HS-5 (cell line): ENCODE measurements at places on chromosomes 6 and 20.

- no peak for DNase-seq
Measured at GRCh38 chr20:20251836-20252235, 116.1 kb upstream of the INSM1 start.

DNA sequence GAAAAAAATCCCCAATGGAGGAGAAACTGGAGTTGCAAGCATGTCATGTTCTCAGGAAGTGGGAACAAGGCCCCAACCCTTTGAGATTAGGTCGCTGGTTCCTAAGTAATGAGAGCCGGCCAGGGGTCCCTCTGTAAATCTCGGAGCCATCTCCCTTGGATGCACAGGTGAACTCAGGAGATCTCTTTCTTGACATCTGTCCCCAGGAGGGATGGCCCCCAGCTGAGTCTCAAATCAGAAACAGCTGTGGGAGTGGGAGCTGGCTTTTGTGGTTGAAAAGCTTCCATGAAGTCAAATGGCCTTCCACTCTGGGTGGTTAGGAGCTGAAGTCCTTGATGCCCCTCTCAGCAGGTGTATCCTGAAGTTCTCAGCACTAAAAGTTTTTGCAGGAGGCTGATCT is 257.1 kb downstream of the BMP7 start:
- DNase-seq, result no peak

GRCh38 chr6:38603966-38604365 is 35.8 kb downstream of the BTBD9 start:
- DNase-seq, result no peak

GRCh38 chr6:56757588-56757984 is 114.9 kb upstream of the DST start:
- DNase-seq, result no peak

DNA sequence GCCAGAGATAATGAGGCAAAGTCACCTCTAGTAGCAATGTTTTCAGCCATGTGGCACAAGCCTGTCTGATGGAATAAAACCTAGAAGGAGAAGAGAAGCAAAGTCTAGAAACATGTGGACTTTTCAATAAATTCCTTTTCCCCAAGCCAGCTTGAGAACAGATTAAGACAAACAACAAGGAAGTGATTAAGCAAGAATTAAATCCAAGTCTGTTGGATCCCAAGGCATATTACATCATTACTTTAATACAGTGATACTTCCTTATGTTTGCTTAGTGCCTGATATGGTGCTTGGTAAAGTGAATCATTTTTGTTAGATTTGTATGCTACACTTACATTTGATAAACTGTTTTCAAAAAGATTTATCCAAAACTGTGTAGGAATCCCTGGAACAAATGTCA is 260.3 kb upstream of the FAM83B start:
- peak; percentile 8 for DNase-seq

GRCh38 chr6:38281126-38281525 is 358.6 kb downstream of the BTBD9 start:
- no peak for DNase-seq

DNA sequence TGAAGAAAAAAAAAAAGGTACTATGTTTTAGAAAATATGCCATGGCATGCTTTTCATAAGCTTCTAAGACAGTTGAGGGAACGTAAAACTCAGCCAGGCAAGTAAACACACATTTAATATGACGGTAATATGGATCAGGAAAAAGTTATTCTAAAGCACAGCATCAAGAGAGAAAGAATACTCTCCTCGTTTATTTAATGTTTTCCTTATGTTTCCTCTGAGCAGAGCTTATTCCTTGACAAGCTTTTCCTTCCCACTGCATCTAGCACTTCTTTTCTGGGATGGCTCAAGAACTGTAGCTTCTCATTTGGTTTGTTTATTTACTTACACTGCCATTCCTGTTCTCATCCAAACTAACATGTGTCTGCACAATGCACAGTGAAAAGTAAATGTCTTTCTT is 2.7 kb upstream of the RSPO3 start:
- DNase-seq, result no peak

DNA sequence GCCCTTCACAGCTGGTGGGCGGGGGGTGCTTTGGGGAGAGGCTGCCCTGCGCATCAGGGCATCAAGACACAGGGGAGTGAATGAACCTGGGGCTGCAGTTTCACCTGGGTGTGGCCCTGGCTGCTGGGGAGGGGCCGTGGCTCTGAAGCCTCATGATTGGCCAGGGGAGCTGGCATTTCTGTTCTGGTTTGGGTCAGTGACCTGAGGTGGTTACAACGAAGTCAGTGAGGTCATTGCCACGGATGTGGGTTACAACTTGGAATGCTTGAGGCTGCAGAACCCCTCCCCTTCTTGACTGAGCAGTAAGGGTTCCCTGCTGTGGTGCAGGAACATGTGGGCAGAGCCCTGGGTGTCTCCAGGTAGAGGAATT is 3.0 kb downstream of the TCEA2 start:
- DNase-seq, result peak; percentile 92

- no peak for DNase-seq
Measured at GRCh38 chr20:19308146-19308545, 95.7 kb downstream of the SLC24A3 start.

DNA sequence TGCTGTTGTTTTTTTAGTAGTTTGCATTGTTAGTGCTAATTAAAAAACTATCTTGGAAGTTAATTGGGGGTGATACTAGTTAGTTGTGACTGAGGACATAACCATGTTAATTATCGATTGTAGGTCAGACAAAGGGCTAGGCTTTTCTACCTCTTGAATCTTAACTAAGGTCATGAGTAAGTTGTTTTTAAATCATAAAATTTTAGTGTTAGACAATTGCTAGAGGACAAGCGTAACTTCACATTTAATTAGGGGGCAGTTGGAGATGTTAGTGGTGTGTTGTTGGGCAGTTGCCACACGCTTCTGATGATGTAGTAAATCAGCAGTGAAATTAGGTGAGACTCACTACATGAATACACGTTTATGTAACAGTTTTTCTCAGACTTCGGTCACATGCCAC is 619.1 kb upstream of the FLRT3 start:
- DNase-seq, result no peak

GRCh38 chr20:35600993-35601973 is 14.3 kb upstream of the SPAG4 start:
- no peak for DNase-seq

- DNase-seq, result no peak
Measured at GRCh38 chr20:38386004-38386403, 39.7 kb downstream of the LBP start.

- no peak for DNase-seq
Measured at GRCh38 chr6:90008189-90008907, 114.1 kb downstream of the GJA10 start.

DNA sequence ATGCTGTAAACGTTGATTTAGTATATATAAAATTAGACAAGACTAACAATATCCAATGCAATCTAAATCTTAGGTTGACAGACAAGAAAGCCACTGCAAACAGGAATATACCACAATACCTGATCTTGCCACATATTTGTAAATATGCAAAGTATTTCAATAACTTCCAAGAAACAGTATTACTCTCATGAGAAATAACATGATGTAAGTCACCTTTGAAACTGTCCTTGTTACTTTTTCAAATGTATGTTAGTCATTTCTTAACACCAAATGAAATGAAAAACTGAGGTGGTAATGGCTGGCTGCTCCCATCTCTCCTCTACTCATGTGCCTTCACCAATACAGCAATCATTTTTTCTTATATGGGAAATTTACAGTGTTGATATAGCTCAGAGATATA is 118.7 kb downstream of the ATG5 start:
- DNase-seq, result no peak

- peak; percentile 94 for DNase-seq
Measured at GRCh38 chr20:4053071-4053919, 37.9 kb upstream of the RNF24 start.

- no peak for DNase-seq
Measured at GRCh38 chr6:56620229-56620868, 22.3 kb downstream of the DST start.

- DNase-seq, result no peak
Measured at GRCh38 chr6:106579281-106579680, 50.0 kb downstream of the RTN4IP1 start.

- DNase-seq, result no peak
Measured at GRCh38 chr6:31572041-31572911, at the start of gene LTA. Gene LTA, plus strand, starts transcription at chr6:31572289. Its CDS starts 454 bp downstream, at chr6:31572743.

DNA sequence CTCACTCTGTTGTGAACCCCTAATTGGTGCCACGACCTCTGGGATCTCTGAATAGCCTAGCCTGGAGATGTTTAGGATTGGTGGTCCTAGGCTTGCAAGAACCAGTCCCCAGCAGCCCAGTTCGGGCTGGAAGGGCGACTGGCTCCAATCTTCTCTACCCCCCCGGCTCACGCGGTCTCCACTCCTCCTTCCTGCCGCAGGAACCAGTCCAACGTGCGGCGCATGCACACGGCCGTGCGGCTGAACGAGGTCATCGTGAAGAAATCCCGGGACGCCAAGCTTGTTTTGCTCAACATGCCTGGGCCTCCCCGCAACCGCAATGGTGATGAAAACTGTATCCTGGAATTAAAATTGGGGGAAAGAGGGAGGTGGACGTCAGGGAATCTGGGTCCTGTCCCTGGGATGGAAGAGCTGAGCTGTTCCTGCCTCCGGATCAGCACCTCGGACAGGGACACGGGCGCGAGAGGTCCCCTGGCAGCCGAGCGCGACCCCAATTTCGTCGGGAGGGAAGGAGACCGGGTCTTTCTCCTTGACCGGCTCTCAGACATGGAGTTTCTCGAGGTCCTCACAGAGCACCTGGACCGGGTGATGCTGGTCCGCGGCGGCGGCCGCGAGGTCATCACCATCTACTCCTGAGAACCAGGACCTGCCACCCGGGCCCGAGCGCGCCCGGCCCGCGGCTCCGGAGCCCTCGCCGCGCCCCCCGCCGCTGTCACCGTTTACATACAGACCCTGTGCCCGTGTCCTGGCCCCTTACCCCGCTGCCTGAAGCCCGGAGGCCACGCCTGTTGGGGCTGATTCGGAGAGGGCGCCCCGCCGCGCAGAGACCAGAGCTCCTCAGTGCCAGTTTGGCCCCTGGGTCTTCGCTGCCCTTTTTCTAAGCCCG is 28.2 kb downstream of the SLC12A5 start:
- DNase-seq, result no peak

GRCh38 chr20:36591854-36592641 is 13.5 kb upstream of the RAB5IF start:
- DNase-seq, result no peak

DNA sequence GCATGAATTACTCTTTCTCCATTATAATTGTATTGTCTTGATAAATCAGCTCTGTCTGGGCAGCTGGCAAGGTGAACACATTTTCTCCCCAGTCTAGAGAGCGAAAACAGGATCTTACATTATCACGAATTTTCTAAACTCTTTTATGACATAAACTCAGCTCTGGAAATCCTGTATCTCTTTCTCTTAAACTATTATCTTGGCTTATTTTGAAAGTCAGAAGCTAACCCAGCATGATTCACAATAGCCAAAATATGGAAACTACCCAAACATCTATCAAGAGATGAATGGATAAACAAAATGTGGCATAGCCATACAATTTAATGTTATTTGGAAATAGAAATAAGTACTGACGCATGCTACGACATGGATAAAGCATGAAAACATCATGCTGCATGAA is 25.9 kb upstream of the AGPAT4 start:
- no peak for DNase-seq

- no peak for DNase-seq
Measured at GRCh38 chr6:28486533-28486932, 29.1 kb downstream of the GPX6 start.

GRCh38 chr20:23365390-23366165 is 3.6 kb downstream of the GZF1 start:
- DNase-seq, result no peak

DNA sequence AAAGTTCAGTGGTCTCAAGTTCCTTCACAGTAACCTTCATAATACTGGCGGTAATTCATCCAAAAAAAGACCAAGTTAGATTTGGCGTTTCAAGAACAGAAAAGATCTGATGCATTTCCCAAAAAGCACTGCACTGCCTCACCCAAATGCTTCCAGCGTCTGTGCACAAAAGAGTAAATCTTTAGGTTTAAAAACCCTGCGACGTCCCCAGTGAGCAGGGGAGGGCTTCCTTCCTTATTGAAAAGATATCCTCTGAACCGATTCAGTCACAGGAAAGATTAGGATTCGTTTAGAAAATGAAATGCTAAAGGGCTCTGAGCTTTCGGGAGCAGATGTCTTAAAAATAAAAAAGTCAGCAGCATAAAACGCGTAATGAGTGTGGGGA is 654 bp downstream of the TBC1D7 start:
- no peak for DNase-seq

GRCh38 chr6:69022993-69023392 is 387.9 kb downstream of the ADGRB3 start:
- peak; percentile 60 for DNase-seq

- DNase-seq, result no peak
Measured at GRCh38 chr6:139161817-139162284, 27.0 kb downstream of the HECA start.

DNA sequence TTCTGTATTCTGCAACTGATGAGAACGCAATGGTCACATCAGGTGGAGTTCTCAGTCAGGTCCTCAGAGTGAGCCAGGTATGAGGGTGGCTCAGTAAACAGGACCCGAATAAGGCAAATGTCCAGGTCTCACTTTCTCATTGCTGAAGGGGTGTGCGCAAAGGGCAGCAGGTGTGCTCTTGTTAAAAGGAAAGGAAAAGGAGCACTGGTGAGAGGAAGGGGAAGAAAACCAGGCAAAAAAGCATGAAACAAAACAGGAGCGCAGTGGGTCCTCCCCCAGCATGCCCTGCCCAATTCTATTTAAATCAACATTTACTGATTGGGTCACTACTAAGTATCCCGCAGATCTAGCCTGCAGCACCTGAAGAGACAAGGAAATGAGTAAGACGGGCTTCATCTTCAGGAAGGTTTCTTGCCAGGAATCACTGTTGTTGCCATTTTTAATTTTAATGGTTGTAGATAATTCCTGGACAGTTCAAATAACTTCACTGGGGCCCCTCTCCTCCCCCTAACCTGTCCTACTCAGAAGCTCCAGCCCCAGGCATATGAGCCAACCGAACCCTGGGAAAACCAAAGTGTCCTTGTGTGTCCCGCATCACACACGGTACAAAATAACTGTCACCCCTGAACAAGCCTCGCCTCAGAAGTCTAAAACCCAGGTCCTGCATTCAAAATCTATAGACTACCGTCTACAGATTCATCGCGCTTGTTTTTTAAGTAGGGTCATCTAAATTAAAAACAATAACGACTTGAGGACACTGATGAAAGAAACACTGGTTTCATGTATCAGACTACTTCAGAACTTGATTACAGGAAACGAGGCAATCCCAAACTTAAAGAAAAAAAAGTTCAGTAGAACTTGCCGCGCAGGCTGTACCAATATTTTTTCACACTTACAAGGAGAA is 980 bp downstream of the MBOAT1 start:
- DNase-seq, result peak; percentile 6

DNA sequence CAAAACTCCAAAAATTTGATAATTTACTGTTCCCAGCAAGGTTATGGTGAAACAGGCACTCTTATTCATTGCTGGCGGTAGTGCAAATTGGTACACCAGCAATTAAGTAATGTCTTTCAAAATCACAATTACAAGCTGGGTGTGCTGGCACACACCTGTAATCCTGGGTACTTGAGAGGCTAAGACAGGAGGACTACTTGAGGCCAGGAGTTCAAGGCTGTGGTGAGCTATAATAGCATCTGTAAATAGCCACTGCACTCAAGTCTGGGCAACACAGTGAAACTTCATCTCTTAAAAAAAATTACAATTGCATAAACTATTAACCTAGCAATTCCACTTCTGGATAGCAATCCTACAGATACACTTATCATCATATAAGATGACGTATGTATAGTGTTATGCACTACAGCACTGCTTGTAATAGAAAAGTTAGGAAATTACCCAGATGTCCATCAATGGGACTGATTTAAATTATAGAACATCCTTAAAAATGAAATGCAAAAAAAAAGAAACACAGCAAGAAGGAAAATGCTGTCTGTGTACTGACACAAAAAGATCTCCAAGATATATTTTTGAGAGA is 31.4 kb downstream of the NCOA6 start:
- DNase-seq, result no peak
